ENCODE measurements at places on chromosomes 6 and 20. TPM values are rescaled to one million over a fixed set of nuclear protein-coding genes. Genes with fewer than 3 reads are reported as not detected.
A peak's percentile ranks its signal among the peaks of the same experiment; 100 is the strongest.

DNA sequence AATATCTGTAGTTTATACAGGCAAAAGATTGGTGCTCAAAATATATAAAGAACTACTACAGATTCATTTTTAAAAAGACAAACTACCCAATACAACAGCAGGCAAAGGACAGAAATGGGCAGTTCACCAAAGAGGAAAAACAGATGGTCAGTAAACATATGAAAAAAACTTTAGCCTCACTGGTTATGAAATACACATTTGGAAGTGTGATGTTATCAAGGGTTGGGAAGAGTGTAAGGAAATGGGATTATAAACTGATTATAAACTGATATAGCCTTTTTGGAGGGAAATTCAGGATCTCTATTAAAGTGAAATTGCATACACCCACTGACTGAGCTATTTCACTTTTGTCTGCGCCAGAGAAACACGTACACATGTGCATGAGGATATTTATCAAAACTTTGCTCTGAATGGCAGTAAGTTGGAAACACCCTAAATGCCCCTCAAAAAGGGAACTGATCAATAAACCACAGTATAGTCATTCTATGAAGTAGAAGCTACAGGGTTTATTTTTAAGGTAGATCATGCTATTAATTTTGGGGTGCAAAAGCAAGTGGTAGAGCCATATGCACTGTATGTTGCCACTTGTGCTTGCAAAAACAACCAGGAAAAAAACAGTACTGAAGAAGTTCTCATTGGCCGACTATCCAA lies 32.2 kb upstream of the ARFGEF2 start:
- DNase-seq = no peak
- H3K4me1 ChIP-seq = no peaks in the 10 kb centered on the region

- no peak for DNase-seq
- no peaks in the 10 kb centered on the region for H3K36me3 ChIP-seq
- H3K27me3 ChIP-seq = no peaks in the 10 kb centered on the region
- H3K4me1 ChIP-seq = no peaks in the 10 kb centered on the region
These were observed 50.5 kb downstream of the SOBP start for GRCh38 chr6:107540465-107540857.

GRCh38 chr6:150599199-150600009 lies at the start of gene PLEKHG1:
Gene PLEKHG1 (plus strand): TSS chr6:150599885. CDS start chr6:150733682, 133,797 bp downstream.
- H3K27me3 ChIP-seq = peaks cover 18% of the 10 kb centered on the region
- H3K4me1 ChIP-seq = no peaks in the 10 kb centered on the region
- no peak within 1 kb of the TSS for H3K27ac ChIP-seq
- H3K36me3 ChIP-seq = no peaks in the 10 kb centered on the region

ACSS2 gene
- total RNA-seq = 18.7 TPM

COL11A2 gene
- total RNA-seq = 1.3 TPM

C6orf132 gene
- total RNA-seq = 5.3 TPM

GRCh38 chr6:118565311-118565960 lies 17.3 kb downstream of the PLN start:
- DNase-seq = no peak
- H3K4me3 ChIP-seq = no peak overlapping the region
- peaks cover 7% of the 10 kb centered on the region for H3K36me3 ChIP-seq
- no peaks in the 10 kb centered on the region for H3K4me1 ChIP-seq
- no peak overlapping the region for H3K27ac ChIP-seq

DNA sequence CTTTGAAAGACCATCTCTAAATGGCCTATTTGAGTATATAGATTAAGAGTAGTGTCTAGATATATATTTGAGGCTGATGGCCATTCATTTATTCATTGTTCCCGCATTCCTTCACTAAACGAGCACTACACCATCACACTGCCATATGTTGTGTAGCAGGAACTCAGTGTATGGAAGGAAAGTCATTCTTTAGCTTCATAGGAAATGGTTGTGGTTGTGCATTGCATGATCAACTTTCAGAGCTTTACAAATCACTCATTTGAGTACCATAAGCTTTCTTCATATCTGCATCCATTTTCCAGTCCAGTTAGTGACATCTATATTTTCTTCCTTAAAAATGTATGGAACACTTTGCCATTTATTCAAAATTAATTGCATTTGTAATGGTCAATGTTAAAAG lies 97.9 kb downstream of the ARID1B start:
- H3K4me1 ChIP-seq = no peaks in the 10 kb centered on the region
- H3K27ac ChIP-seq = no peak overlapping the region
- no peak for DNase-seq
- no peaks in the 10 kb centered on the region for H3K27me3 ChIP-seq
- no peaks in the 10 kb centered on the region for H3K36me3 ChIP-seq

- H3K27me3 ChIP-seq = no peaks in the 10 kb centered on the region
- H3K4me3 ChIP-seq = no peak overlapping the region
- H3K4me1 ChIP-seq = no peaks in the 10 kb centered on the region
- H3K27ac ChIP-seq = no peak overlapping the region
- DNase-seq = peak; percentile 70
These were observed 382.5 kb downstream of the PRKN start for GRCh38 chr6:162345051-162345511.

GRCh38 chr6:69789578-69789977 lies 7.2 kb downstream of the LMBRD1 start:
- no peak for DNase-seq
- no peaks in the 10 kb centered on the region for H3K27me3 ChIP-seq
- H3K27ac ChIP-seq = no peak overlapping the region

- H3K27ac ChIP-seq = peak overlapping the region; percentile 79
- DNase-seq = peak; percentile 99
- no peaks in the 10 kb centered on the region for H3K36me3 ChIP-seq
- no peaks in the 10 kb centered on the region for H3K27me3 ChIP-seq
- H3K4me3 ChIP-seq = no peak overlapping the region
These were observed 172.1 kb downstream of the MTFR2 start for GRCh38 chr6:136077834-136078576.

- H3K27me3 ChIP-seq = no peaks in the 10 kb centered on the region
- peaks cover 11% of the 10 kb centered on the region for H3K4me1 ChIP-seq
- no peaks in the 10 kb centered on the region for H3K36me3 ChIP-seq
- H3K27ac ChIP-seq = no peak overlapping the region
- H3K4me3 ChIP-seq = no peak overlapping the region
These were observed 11.8 kb downstream of the RIPOR2 start for GRCh38 chr6:24923885-24924401.

HLA-G gene
- 0.89 TPM for total RNA-seq

ADGRG6 gene
- 89.2 TPM for total RNA-seq

DNA sequence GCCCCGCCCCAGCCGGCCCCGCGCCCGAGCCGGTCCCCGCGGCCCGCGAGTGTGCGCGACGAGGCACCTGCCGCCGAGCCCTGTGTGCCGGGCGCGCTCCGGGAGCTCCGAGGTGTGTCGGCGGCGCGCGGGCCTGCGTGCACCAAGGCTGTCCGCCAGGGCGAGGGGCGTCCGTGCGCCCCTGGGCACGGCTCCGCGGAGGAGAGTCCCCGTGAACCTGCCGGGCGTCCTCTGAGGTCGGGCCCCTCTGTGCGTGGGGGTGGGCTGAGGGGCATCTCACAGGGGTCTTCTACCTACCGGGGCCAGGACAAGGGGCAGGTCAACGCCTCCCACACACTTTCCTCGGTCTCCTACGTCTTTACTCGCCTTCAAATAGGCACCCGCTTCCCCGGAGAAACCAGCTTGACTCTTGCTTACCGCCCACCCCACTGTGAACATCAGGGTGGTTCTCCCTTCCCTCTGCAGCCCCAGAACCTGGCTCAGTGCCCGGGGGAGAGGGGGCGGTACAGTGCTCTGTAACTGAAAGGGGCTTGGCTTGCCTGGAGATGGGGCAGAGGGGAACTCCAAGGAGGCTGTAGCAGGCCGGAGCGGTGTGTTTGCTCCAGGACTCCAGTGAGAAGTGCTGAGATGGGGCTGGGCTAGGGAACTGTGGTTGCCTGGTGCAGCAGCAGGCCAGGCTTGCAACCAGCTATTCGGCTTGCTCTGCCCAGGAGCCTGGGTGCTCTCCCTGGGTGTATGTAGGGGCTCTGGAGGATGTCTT lies at the start of gene SAMD10:
Gene SAMD10 (minus strand): TSS at position 86 of the 760 bp plus-strand sequence. CDS start 175 bp downstream, outside the sequence.
- H3K4me1 ChIP-seq = peaks cover 40% of the 10 kb centered on the region
- H3K27ac ChIP-seq = no peak within 1 kb of the TSS
- peaks cover 7% of the 10 kb centered on the region for H3K36me3 ChIP-seq
- peak; percentile 25 for DNase-seq
- no peaks in the 10 kb centered on the region for H3K27me3 ChIP-seq

FUCA2 gene
- 64.0 TPM for total RNA-seq

DNA sequence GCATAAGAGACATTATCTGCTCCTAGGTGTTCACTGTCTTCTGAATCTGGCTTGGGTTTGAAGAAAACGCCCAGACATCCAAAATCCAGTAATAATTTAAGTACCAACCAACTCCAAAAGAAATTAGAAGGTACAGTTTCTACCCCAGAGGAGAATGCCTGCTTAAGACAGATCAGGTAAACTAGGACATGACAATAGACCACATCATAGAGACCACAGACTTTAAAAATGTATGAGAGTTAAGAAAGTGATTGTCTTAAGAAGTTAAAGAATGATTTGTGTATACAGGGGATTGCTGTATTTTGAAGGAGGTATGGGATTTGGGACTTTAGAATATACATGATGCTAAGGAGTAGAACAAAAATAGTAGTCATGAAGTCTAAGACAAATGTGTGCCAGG lies 120.8 kb upstream of the EDN1 start:
- no peak for DNase-seq
- no peak overlapping the region for H3K27ac ChIP-seq
- H3K36me3 ChIP-seq = no peaks in the 10 kb centered on the region
- no peaks in the 10 kb centered on the region for H3K4me1 ChIP-seq
- no peak overlapping the region for H3K4me3 ChIP-seq
- H3K27me3 ChIP-seq = no peaks in the 10 kb centered on the region

ORC3 gene
- total RNA-seq = 23.1 TPM

GRCh38 chr20:58196402-58197184 lies 31.9 kb downstream of the ANKRD60 start:
- DNase-seq = no peak
- no peak overlapping the region for H3K27ac ChIP-seq
- H3K36me3 ChIP-seq = no peaks in the 10 kb centered on the region
- no peak overlapping the region for H3K4me3 ChIP-seq
- no peaks in the 10 kb centered on the region for H3K4me1 ChIP-seq
- peaks cover 5% of the 10 kb centered on the region for H3K27me3 ChIP-seq

CNKSR3 gene
- 11.1 TPM for total RNA-seq

PSORS1C2 gene
- total RNA-seq = not detected

PANK2 gene
- 59.3 TPM for total RNA-seq

- DNase-seq = no peak
- peaks cover 17% of the 10 kb centered on the region for H3K4me1 ChIP-seq
- H3K27me3 ChIP-seq = no peaks in the 10 kb centered on the region
- peak overlapping the region; percentile 86 for H3K4me3 ChIP-seq
- H3K36me3 ChIP-seq = no peaks in the 10 kb centered on the region
- peak overlapping the region; percentile 57 for H3K27ac ChIP-seq
These were observed 647 bp downstream of the AK9 start for GRCh38 chr6:109690373-109690736.

DNA sequence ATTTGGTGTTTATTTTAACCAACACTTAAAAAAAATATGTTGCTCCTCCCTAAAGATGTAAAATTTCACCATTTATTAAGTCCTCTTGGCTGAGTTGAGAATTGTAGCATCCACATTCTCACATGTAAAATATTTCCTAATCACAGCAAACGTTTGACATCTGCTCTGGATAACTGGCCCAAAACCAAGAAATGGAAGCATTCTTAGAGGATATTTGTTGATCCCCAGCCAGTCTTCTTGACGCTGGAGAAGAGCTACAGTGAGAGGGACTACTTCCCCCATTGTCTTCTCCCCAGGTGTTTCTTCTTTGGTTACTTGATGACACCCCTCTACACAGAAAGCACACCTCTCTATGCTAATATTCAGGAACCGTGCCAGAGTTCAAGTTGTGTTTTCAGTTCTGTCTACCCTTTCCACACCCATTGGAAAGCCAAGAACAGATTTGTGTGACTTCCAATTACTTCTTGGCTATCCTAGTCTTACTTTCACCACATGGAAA lies 454.5 kb upstream of the JAG1 start:
- no peaks in the 10 kb centered on the region for H3K4me1 ChIP-seq
- H3K4me3 ChIP-seq = no peak overlapping the region
- no peaks in the 10 kb centered on the region for H3K36me3 ChIP-seq
- no peaks in the 10 kb centered on the region for H3K27me3 ChIP-seq
- H3K27ac ChIP-seq = no peak overlapping the region

WFDC2 gene
- 2.4 TPM for total RNA-seq

ZNF311 gene
- 1.7 TPM for total RNA-seq

GNAS-AS1 gene
- 2.8 TPM for total RNA-seq

CDH26 gene
- total RNA-seq = 0.34 TPM

DNA sequence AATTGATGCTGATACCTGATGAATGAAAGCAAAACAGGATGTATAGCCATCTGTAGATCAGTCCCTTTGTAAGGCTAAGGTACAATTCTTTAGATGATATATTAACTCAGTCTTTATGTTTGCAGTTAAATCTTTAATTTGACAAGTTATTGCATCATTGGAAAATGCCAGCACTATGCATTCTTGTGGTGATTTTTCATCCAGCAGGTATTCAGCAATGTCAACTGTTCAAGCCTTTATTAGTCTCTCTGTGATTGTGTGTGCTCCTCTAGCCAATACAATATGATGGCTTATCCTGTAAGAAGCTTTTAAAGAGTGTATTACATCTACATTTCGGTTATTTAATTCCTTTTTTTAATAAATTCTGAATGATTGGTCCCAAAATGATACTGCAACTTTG lies 34.3 kb downstream of the HLA-DMB start:
- no peaks in the 10 kb centered on the region for H3K27me3 ChIP-seq
- DNase-seq = peak; percentile 66
- H3K4me1 ChIP-seq = no peaks in the 10 kb centered on the region
- H3K27ac ChIP-seq = no peak overlapping the region

PPP1R11 gene
- total RNA-seq = 40.8 TPM

GRCh38 chr6:88168362-88168761 lies 2.2 kb upstream of the CNR1 start:
- no peak overlapping the region for H3K4me3 ChIP-seq
- H3K27me3 ChIP-seq = peaks cover 46% of the 10 kb centered on the region
- H3K4me1 ChIP-seq = peaks cover 4% of the 10 kb centered on the region
- no peak overlapping the region for H3K27ac ChIP-seq
- H3K36me3 ChIP-seq = no peaks in the 10 kb centered on the region

LAMA2 gene
- total RNA-seq = 1.7 TPM

- peaks cover 3% of the 10 kb centered on the region for H3K36me3 ChIP-seq
- no peak overlapping the region for H3K4me3 ChIP-seq
- DNase-seq = peak; percentile 29
- no peaks in the 10 kb centered on the region for H3K27me3 ChIP-seq
- H3K4me1 ChIP-seq = peaks cover 9% of the 10 kb centered on the region
These were observed 103.9 kb downstream of the CTNNBL1 start for GRCh38 chr20:37797669-37798175.

MAS1 gene
- not detected for total RNA-seq

All from astrocyte (in vitro differentiated cells and primary cell).